Stimulated activated memory B cell treated with anti-CD40 and anti-IgM and Interleukin-4, amounts not matched to agents 10 μg/mL and 1 μg/mL and 100 μg/mL, for 72 hours (primary cell): ENCODE measurements at places on chromosomes 1 and 21.
A peak's percentile ranks its signal among the peaks of the same experiment; 100 is the strongest.

DNA sequence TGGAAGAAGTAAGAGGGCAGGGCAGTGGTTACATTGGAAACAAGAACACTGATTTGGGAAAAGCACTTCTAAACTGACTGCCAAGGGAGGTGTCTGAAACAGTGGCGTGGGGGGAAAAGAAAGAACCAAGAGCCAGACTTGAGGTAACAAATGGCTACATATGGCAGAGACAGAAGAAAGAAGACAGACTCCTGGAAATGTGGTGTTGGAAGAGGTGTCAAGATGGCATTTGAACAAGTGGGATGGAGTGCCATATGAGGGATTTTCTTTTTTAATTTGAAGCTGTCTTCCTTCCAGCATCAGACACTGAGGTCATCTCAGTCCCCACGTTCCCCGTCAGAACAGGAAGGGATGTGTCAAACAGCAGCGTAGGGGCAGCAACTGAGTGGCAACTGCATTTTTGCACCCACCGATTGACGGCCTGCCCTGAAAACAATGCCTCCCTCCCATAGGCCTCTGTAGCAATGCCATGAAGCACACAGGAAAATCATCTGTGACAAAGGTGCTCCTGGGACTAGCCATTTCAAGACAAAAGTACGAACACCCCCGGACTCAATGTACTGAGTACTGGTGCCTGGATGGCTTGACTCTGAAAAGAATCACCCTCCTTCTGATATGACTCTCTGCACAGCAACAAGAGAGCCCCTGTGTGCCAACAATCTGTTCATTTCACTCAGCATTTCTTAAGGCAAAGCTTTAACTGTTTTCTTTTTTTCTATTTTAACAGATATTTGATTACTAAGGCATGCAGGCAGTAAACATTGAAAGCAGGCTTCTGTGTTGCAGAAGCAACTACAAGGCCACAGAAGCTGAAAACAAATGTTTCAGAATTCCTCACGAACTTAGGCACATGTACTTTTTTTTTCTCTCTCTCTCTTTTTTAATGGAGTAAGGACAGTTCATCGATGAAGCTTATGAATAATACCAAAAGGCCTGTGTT lies 37.0 kb downstream of the LPAR3 start:
- no peak for ATAC-seq

DNA sequence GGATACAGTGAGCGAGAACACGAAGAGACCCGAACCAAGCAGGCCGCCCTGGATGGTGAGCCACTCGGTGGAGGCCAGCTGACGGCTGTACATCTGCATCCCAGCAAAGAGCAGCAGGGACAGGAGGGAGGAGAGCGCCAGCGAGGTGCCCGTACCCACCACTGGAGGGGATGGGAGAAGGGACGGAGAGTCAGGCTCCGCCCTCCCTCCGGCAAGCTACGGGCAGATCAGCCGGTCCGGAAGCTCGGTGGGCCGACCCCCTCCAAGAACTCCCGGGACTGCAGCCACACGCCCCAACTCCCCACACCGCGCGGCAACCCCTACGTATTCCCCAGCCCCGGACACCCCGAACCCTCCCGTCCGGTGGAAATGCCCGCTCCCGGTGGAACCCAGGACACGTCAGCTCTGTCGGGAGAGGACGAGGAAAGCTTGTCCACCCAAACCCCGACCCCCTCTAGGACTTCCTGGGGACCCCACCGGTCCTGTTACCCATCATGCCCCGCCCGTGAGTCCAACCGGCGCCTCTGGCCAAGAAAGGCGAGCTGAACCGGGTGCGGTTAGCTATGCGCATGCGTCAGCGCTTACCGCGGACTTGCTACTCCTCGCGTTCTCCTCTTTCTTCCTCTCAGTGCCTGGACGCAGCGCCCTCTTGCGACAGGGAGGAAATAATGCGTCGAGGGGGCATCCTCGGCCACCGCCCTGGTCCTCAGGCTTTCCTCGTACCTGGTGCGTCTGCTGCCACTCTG lies at the start of gene KRTCAP2:
KRTCAP2 (minus strand) TSS at position 573 of the 746 bp plus-strand sequence; CDS start at position 493, 80 bp downstream.
- peak; percentile 93 for ATAC-seq

DNA sequence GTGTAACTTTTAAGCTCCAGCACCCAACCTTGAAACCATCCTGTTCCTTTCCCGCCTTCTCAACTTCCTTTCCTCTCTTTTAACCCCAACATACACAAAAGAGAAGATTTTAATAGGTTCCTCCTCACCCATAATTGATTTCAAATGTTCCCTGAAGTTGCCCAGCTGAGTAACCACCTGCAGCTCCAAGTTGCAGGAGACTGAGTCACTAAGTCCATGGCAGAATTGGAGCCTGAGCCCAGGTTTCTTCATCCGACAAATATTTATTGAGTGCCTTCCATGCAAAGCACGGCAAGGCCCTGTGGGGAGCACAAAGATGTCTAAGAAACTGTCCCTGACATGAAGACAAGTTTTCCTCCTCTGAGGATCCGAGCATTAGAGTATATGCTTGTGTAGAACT lies 97.7 kb downstream of the PAPPA2 start:
- no peak for ATAC-seq

- ATAC-seq, result no peak
Observed at GRCh38 chr1:246875041-246876026, 56.4 kb downstream of the AHCTF1 start.

- no peak for ATAC-seq
Observed at GRCh38 chr1:170678027-170678600, 14.2 kb downstream of the PRRX1 start.

DNA sequence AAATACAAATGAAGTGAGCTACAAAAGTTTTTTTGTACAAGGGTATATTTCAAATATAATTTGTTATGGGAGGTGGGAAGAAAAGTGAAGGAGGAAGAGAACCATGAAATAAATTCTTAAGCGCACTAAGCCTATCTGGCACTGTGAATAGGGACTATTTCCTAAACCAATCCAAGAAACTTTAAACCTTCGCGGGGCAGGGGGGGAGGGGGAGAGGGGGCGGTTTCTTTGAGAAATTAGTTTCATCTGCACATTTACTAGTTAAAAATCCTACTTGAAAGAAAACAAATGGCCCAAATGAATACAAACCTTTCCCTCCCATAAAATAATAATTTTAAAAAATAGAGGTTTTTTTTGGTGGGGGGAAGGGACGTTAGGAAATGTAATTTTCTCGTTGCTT lies 364 bp downstream of the GOLPH3L start:
- ATAC-seq, result no peak

GRCh38 chr1:35215346-35215745 lies 22.4 kb upstream of the SFPQ start:
- ATAC-seq, result no peak

DNA sequence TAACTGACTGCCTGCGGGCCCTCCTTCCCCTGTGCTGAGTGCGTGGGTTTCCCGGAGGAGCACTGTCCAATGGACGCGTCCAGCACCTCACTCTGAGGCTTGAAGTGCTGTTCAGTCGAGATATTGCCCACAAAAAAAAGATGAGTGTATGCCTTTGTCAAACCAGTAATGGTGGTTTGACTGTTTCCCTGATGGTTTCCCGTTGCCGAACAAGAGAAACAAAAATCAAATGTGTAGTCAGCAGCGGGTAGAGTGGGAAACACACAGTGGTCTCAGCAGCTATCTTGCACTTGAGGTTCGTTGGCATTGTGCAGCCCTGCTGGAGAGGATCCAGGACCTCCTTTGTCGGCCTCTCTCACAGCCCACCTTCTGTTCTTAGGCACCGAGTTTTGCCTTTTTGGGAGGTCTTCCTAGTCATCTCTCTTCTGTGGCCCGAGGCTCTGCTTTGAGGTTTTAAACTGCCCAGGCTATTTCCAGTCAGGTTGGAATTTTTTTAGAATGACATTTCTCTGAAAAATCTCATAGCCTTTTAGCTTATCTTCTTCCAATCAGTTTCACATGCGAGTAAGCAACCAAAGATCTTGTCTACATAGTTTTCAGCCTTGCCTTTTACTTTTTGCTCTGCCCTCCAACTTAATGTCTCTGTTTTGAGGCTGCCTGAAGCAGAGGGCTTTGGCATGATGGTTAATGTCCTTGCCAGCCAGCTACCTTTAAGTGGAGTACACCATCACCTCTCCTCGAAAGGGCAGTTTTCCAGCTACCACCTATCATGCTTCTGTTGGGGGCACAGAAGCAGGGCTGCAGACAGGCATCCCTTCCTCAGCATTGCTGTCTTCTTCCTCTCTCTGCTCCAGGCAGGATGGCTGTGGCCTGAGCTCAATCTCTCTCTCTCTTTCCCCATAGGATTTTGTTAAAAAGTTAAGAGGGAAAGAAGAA lies 132.3 kb downstream of the URB2 start:
- ATAC-seq, result no peak

- no peak for ATAC-seq
Observed at GRCh38 chr1:41902159-41902577, 16.6 kb downstream of the HIVEP3 start.
